Activated T-helper 17 cell treated with anti-CD3 and anti-CD28 coated beads, Interleukin-2, amount 50 U/mL, for 72 hours (primary cell): ENCODE measurements at places on chromosomes 13 and 19.

DNA sequence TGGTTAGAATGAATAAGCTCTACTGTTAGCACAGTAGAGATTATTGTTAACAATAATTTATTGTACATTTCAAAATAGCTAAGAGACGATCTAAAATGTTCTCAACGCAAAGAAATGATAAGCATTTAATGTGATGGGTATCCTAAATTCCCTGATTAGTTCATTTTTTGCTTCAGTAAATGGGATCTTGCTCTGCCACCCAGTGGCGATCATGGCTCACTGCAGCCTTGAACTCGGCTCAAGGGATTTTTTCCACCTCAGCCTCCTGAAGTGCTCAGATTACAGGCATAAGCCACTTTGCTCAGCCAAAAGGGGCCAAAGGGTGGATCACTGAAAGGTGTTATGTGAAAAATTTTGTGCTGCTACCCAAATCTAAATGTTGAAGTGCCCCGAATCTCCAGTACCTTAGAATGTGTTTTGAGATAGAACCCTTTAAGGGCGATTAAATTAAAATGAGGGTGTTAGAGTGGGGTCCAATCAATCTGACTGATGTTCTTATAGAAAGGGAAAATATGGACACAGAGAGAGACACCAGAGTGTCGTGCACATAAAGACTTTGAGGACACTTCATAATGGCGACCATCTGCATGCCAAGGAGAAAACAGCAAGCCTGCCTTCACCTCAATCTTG lies 31.5 kb upstream of the ZNF766 start:
- ATAC-seq, result peak; percentile 70

DNA sequence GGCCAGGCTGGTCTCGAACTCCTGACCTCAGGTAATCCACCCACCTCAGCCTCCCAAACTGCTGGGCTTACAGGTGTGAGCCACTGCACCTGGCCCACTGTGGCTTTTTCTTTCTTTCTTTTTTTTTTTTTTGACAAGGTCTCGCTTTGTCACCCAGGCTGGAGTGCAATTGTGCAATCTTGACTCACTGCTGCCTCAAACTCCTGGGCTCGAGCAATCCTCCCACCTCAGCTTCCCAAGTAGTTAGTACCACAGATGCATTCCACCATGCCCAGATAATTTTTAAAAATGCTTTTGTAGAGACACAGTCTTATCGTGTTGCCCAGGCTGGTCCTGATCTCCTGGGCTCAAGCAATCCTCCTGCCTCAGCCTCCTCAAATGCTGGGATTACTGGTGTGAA lies 12.1 kb upstream of the FCGBP start:
- ATAC-seq, result no peak

DNA sequence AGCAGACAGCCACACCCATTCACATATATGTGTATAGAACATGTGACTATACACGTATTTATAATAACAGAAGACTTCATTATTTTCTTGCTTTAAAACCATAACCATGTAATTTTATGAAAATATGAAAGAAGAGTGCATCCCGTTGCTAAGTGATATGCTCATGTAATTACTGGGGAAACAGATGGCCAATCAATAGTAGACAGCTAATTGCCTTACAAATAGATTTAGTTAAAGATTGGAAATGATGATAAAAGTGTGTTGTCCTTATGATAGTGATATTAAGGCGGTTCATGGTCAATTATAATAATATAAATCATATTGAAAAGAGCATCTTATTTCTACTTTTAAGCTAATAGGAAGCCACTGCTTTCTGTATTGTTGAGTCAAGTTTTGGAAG lies 95.9 kb downstream of the RFC3 start:
- ATAC-seq, result no peak

DNA sequence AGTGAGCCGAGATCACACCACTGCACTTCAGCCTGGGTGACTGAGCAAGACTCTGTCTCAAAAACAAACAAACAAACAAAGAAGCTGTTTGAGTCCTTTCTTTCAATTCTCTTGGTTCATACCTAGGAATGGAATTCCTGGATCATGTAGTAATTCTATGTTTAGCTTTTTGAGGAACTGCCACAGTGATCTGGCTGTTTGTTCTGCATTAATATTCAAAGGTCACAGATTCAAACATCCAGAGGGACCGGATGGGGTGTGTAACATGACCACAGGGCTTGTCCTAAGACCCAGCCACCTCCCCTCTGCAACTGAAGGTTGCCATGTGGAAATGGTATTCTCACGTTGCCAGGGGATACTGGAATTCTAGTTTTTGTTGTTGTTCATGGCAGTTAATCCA lies 10.2 kb downstream of the COLGALT1 start:
- ATAC-seq, result no peak

GRCh38 chr13:43260999-43261398 lies 237.6 kb downstream of the DNAJC15 start:
- ATAC-seq, result no peak

DNA sequence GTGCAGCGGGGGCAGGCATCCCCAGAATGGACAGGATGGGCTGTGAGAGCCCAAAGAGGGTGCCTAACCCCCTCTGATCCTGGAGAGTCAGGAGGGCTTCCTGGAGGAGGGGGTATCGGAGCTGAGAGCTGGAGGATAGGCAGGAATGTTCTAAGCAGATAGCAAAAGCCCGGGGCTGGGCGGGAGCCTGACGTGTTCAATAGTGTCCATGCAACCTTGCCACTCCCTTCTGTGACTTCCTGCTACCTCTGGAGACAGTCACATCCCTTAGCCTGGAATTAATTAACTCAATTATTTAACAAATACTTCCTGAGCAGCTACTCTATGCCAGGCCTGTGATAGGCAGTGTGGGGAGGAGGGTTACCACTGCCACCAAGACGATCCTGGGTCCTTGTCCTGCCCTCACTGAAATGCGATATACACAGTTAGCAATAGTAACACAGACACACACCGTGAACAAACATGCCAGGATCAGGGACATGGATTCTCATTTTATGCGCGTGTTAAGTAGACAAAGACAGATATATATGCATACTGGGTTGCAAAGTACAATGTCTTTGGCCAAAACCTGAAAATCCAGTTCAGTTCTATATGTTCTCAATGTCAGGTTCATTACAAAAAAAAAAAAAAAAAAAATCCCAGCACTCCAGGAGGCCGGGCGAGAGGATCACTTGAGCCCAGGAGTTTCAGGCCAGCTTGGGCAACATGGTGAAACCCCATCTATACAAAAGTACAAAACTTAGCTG lies 10.7 kb downstream of the AP2S1 start:
- no peak for ATAC-seq

DNA sequence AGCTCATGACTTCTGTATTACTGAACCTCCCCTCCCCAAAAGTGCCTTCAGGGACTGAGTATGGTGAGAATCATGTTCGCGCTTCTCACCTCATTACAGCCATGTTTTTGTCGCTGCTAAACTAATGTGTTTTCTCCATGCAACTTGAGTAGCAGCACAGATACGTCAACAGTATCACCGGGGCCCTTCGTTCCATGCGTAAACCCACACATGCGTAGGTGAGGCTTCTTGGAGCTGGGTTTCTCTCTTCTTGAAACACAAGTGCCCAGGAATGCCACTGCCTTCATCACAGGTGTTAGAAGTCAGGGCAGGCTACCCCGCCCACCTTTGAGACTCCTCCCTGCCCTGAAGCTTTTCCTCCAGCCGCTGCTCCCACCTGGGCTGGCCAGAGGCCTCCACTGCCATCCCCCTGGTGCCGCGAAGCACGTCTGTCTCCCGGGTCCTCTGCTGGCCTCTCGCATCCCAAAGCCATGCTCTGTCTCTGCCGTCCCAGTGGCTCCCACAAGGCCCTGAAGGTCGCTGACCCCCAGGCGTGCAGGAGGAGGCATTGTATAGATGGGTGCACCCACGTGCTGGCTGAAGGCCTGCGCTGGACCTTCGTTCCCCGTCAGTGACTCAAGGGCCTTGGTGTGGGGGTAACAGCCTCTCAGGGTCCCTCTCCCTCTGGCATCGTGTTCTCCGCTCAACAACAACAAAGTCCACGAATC lies 135.3 kb upstream of the MCF2L start:
- ATAC-seq, result no peak
